Mesendoderm (in vitro differentiated cells): ENCODE measurements at places on chromosomes 3 and 15.

GRCh38 chr3:61060411-61060861, 190.8 kb downstream of the FHIT start:
- H3K4me1 ChIP-seq = no peaks in the 10 kb centered on the region
- no peak overlapping the region for H3K4me3 ChIP-seq
- no peak for DNase-seq
- no peak overlapping the region for H3K27ac ChIP-seq
- H3K36me3 ChIP-seq = no peaks in the 10 kb centered on the region

DNA sequence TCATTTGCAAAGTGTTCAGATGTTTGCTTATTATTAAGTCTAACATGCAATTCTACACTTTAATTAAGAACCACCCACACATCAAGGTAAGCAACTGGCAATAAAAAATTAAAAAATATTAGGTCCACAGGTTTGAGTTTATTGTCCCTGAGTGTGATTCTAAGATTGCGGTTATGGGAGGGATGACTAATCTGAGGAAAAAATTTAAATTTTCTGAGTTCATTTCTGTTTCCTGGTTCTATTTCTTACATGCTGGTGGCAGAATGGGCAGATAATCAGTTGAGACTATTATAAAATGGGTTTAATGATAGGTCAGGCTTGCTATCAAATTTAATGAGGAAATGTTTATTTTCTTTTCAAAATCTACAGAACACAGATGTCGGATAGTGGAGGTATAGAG, 105.9 kb downstream of the TP63 start:
- H3K27ac ChIP-seq = no peak overlapping the region
- no peaks in the 10 kb centered on the region for H3K27me3 ChIP-seq
- DNase-seq = no peak
- no peaks in the 10 kb centered on the region for H3K4me1 ChIP-seq
- no peaks in the 10 kb centered on the region for H3K36me3 ChIP-seq

DNA sequence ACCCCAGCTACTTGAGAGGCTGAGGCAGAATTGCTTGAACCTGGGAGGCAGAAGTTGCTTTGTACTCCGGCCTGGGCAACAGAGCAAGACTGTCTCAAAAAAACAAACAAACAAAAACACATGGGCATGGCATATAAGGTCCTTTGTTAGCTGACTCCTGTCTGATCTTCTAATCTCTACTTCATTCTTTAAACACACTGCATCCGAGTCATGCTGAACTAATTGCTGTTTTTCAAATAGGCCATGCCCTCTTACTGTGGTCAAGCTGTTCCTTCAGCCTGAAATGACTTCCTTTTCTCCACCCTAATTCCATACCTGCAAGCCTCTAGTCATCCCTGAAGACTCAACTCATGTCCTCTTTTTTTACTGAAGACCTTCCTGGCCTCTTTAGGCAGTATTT, 22.3 kb upstream of the SLMAP start:
- H3K27ac ChIP-seq = no peak overlapping the region
- H3K27me3 ChIP-seq = no peaks in the 10 kb centered on the region
- no peaks in the 10 kb centered on the region for H3K36me3 ChIP-seq
- peak; percentile 21 for DNase-seq

DNA sequence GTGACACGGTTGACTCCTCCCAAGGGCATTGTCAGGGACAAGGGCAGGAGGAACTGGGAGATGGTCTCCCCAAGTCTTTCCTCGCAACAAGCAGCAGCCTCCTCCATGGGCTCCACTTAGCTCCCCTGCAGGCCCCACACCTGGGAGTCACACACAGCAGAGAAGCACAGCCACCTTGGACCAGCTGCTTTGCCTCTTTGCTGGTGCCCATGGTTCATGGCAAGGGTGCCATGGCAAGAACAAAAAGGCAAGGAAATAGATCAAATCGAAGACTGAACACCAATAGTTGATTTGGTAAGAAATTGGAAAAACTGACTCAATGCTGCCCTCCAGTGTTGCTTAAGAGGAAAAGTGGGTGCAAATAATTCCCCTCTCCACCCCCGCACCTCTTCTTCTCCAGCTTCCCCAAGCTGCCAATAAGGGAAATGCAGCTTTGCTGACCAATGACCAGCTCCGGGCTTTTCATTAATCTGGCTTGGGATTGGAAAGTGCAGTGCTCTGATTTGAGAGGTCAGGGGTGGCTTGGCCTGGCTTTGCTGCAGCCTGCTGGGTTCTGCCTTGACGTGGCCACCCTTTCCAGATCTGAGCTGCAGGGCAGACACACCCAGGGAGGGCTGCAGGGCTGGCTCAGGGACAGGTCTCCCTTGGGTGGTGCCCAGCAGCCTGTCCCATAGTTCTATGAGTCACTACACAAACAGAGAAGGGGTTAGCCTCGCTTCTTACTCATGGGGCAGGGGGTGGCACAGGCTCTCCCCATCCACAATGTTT, 162.0 kb downstream of the KLF13 start:
- H3K27me3 ChIP-seq = peaks cover 3% of the 10 kb centered on the region
- H3K4me1 ChIP-seq = no peaks in the 10 kb centered on the region
- no peak overlapping the region for H3K27ac ChIP-seq
- H3K36me3 ChIP-seq = no peaks in the 10 kb centered on the region

GRCh38 chr3:153591561-153592245, 429.7 kb downstream of the RAP2B start:
- no peaks in the 10 kb centered on the region for H3K27me3 ChIP-seq
- DNase-seq = no peak
- H3K36me3 ChIP-seq = no peaks in the 10 kb centered on the region
- H3K27ac ChIP-seq = no peak overlapping the region

DNA sequence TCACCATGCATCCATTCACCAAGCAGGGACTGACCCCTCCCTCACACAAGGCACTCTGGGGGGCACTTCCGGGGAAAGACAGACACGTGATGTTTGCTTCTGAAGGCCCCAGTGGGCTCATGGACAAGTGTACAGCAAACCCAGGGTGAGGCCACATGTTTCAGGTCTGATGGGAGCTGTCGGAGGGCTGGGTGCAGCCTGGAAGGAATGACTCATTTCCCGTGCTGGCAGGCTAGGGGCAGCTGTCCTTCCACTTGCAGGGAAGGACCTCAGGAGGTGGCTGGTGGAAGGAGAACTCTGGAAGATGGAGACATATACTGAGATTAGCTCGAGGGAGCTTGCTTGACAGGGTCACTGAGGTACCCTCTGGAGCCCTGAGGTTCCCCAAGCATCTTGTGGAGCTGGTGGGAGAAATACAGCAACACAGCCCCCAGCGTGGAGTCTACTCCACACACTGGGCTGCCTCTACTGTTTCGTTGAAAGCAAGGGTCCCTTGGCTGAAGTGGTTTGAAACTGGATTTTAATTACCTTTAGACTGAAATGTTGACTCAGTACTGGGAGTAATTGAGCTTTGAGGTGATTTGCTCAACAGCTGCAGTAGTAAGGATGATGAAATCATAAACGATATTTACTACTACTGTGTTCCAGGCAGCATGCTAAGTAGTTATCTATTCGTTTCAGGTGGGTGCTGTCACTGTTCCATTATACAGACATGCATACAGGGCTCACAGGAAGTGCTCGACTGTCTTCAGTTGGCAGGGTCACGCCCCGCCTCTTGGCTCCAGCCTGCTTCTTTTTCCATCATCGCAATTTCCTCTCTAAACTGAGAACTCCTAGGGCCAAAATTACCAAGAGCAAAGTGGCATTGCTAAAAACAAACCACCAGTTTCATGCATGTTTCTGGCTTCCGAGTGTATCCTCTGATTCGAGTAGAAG, 230.4 kb downstream of the ADAMTS17 start:
- no peak overlapping the region for H3K27ac ChIP-seq
- no peak overlapping the region for H3K4me3 ChIP-seq
- H3K4me1 ChIP-seq = peaks cover 2% of the 10 kb centered on the region
- no peaks in the 10 kb centered on the region for H3K27me3 ChIP-seq
- H3K36me3 ChIP-seq = no peaks in the 10 kb centered on the region
